ENCODE measurements at places on chromosomes 7 and 10.

GRCh38 chr7:101173752-101174244 is 6.3 kb downstream of the NAT16 start:
- DNase-seq: no peak

GRCh38 chr7:154253810-154254209 is 201.6 kb downstream of the DPP6 start:
- DNase-seq: no peak

GRCh38 chr7:73463260-73463659 is 29.7 kb downstream of the FZD9 start:
- no peak for DNase-seq

- DNase-seq: no peak
Observed at GRCh38 chr7:74656441-74656836, 1.1 kb upstream of the GTF2I start.

DNA sequence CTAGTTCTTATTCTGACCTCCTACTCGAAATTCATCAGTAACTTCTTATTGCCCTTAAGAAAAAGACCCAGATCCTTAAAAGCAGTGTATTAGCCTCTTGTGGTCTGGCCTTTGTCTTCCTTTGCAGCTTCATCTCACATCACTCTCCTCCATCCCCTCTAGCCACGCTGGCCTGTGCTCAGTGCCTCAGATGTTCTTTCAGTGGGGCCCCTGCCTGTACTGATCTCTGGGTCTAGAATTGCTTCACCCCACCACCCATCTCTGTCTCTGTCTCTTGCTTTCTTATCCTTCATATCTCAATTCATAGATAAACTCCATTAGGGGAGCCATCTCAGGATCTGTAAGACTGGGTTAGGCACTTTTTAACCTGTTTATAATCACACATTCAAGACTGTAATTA is 1178.5 kb upstream of the C7orf33 start:
- DNase-seq: no peak

DNA sequence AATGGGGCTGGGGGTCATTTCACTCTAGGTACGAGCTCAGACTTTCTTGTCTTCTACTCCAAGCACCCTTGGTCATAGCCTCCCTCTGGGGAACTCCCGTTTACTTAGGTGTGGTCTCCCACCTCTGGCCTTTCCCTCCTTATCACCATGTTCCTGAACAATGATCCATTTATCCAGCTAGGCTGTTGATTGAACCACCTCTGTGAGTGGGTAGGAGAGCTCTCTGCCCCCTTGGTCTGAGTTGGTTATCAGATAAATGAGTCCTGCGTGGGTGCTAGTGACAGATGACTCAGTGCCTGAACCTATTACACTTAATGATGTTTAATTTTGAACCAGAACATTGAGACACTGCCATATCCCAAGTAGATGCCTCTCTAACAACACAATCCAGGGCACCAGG is 9.4 kb downstream of the BLNK start:
- no peak for DNase-seq

GRCh38 chr10:60714233-60714632 is 64.0 kb upstream of the CDK1 start:
- DNase-seq: no peak

DNA sequence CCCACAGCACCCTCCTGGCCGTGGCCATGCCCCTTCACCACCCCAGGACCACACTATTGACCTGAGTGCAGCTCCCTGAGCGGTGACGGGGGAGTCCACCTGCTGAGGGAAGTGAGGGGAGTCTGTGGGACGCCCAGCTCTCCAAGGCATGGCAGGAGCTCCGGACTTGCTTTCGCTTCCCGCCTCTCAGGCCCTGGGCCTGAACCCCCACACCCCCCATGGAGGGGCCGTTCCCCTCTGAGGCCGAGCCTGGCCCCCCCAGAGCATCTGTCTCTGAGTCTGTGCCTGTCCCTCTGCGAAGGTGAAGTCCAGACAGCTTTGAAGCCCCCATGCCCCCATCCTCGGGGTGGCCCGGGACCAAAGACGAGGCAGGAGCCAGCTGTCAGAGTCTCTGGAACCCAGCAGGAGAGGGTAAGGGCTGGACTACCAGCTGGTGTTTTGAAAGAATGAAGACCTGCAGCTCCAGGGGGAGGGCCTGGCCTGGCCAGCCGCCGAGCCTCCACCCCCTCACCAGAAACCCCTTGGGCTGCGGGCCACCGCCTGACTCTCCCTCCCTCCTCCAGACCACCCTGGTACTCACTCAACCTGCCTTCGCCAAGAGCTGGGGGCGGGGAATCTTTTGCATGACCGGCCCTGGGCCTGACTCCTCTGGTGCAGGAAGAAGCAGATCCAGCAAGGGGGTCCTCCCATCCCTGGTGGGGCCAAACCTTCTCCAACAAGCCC is 114.0 kb downstream of the PDGFA start:
- no peak for DNase-seq

GRCh38 chr10:109650228-109650627 is 273.1 kb downstream of the XPNPEP1 start:
- DNase-seq: no peak

- no peak for DNase-seq
Observed at GRCh38 chr7:81197266-81197665, 278.4 kb upstream of the SEMA3C start.

DNA sequence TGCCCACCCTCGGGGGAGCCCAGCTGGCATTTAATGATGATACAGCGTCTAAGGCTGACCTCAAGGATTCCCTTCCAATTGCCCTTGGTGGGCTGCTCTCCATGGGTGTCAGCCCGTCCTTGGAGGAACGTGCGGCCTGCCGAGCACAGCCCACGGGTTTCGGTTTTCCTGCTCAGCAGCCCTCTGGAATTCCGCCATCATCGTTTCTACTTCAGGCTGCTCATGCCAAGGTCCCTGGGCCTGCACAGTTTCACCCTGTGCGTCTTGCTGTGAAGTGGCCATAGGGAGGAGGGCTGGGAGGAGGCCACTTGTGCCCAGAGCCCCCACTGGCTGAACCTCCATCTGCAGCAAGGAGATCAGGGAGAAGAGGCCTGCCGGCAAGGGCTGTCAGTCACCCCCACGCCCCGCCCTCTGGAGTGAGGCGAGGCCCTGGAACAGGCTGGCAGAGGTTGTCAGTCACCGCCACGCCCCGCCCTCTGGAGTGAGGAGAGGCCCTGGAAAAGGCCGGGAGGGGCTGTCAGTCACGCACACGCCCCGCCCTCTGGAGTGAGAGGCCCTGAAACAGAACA is 82.8 kb downstream of the CHST15 start:
- no peak for DNase-seq

DNA sequence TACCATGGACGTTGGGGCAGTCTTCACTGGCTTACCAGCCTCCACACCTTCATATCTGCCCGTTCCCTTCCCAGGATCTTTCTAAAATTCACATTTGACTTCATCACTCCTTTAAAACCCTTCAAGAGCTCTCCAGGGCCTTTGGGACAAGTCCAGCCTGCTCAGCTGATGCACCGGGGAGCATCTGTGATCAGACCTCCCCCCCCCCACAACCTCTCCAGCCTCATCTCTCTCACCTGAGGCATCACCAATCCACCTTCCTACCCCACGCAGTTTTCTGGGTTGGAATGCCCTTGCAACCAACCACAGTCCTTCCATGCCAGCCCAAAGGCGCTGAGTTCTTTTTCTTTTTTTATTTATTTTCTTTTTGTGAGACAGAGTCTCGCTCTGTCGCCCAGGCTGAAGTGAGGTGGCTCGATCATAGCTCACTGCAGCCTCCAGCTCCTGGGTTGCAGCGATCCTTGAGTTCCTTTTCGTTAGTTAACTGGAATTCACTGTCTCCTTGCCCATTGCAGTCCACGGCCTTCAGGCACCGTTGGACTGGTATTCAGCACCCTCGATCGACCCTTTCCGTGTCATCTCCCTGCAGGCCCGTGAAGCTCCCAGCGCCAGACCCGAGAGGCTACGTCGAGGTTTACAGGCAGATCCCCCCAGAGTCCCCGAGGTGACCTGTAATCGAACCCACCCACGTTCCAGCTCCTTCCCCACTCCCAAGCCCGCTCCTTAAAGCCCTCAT is 654 bp downstream of the ALKBH4 start:
- no peak for DNase-seq

DNA sequence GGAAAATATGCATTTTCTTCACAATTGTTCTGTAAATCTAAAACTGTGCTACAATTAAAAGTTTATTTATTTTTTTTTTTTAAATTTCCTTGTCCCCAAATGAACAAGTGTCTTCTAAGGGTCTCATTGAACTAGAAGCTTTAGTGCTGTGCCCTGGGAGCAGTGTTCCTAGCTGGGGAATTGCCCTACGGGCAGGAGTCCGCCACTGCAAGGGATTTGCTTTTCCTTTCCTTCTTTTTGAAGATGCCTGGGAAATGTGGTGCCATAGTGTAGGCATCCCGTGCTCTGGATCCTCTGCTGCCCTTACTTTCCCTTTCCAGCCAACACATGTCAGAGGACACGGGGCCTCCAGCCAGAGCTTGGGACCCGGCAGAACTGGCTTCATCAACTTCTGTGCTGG is 177.1 kb upstream of the CTBP2 start:
- DNase-seq: no peak
